AML-193 (cell line): ENCODE measurements at places on chromosomes 16 and 17.

- no peak for DNase-seq
These were observed 332.1 kb downstream of the C16orf95 start for GRCh38 chr16:86984991-86985647.

GRCh38 chr16:80117556-80118130 lies 423.1 kb upstream of the DYNLRB2 start:
- no peak for DNase-seq

DNA sequence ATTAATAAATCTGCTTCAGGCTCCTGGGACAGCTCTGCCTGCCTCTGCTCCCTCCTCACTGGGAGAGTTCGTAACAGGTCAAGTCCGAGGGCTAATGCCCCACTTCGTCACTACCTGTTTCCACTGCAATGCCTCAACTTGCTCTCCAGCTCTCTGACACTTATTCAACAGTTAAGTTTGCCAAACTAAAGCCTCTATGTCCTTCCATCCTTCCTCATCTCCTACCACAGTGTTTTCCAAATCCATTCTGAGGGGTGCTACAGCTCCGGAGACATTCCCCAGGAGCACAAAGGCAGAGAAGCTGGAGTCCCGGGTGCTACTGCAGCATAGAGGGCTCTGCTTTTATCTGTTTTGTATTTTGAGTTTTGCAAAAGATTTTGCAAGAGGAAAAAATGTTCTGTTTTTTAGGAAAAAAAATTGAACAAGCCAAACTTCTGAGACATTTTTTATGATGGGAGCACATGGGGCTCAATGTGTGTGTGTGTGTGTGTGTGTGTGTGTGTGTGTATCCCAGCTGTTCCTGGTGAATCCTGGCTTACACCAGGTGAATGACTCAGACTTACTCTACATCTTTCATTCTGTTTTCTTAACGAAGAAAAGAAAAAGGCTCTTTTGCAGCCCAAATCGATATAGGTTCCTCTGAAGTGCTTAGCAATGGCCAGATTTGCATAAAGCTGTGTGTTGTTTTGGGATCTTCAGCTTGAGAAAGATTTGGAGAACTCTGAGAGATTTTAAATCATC lies 46.1 kb upstream of the MYOCD start:
- no peak for DNase-seq

- no peak for DNase-seq
These were observed 115.2 kb upstream of the KIF2B start for GRCh38 chr17:53707566-53707965.
